ENCODE measurements at places on chromosomes 16 and 17.

DNA sequence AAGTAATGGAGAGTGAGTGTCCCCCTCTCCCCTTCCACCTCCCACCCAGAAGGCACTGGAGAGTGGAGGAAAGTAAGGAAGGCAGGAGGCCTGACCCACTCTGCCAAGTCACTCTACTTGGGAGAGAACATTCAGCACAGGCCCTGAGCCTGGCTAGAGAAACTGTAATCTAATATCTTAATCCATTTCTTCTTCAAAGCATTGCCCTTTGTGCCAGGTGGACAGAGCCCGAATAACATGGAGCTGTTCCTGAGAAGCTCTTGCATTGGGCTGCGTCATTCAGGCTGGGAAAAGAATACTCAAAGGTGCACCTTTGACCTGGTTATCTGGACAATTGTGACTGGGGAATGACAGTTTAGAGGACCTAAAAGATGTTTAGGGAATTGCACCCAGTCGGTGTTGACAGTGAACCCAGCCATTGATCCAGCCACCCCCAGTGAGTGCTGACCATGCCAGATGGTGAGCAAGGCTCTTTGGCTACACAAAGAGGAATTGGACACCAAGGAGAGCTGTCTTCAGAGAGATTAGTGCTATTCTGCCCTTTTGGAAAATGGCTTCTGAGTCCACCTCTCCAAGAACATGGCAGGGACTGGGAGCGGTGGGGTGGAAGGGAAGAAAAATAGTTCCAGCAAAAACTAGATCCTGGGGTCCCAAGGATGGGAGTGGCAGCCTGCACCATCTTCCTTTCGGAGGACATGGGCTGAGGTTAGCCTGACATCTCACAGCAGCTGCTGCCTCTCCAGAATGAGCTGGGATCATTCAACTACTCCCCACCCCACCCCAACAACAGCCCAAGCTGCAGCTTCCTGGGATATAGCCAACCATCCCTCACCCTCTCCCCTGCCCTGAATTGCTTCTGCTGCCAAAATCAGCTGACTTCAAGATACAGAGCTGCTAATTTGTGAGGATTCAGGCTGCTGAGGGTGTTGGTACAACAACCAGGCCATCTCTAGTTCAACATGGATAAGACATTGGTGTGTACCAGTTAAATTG is 11.6 kb upstream of the NOG start:
- DNase-seq: no peak

DNA sequence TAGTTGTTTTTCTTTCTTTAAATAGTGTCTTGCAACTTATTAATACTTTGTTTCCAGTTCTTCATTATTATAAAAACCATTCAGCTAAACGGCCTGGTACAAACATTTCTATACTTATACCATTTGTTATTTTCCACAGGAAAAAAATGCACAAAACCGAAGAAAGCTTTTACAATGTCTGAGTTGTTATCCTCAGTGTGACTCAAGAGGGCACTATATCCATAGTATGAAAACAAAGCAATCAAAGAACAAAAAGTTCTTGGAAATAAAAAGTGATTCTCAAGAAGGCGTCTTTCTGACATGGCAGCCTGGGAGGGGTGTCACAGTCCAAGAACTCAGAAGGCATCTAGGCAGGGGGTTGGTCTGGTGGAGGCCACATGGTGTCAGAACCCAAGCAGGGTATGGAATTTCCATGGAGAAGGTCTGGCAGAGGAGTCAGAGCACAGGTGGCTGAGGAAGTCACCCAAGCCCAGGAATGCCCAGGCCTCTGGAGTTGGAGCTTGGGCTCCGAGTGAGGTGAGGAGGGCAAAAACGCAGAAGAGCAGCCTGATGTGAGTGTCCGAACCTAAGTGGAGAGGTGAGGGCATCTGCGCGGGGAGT is 70.9 kb upstream of the ATP2A3 start:
- no peak for DNase-seq

DNA sequence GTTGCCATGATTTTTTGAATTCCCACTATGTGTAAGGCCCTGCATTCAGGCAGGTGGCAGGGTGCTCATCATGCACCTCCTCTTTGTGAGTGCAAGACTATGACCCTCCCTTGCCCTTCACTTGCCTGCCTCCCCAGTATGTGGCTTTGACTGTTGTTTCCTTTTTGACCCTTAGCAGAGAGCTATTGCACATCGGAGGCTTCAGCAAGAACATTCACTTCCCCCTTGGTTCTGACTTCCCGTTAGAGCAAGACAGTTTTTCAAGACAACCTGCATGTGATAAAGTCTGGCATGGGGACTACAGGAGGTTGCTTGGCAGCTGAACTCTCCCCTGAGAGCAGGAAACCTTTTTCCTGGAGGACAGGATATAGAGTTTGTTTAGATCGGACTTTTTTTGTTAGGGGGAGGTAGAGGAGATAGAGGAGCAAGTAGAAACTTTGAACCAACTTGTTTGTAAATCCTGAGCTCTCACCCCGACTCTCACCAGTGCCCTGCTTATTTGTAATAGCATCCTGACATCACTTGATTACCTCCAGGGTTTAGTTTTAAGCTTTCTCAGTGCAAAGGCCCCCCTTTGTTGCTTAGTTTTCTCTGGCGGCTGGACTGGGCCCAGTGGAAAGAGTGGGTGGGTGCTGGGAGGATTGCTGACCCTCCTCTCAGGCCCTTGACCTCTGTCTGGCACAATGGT is 34.3 kb downstream of the LIMD2 start:
- no peak for DNase-seq

DNA sequence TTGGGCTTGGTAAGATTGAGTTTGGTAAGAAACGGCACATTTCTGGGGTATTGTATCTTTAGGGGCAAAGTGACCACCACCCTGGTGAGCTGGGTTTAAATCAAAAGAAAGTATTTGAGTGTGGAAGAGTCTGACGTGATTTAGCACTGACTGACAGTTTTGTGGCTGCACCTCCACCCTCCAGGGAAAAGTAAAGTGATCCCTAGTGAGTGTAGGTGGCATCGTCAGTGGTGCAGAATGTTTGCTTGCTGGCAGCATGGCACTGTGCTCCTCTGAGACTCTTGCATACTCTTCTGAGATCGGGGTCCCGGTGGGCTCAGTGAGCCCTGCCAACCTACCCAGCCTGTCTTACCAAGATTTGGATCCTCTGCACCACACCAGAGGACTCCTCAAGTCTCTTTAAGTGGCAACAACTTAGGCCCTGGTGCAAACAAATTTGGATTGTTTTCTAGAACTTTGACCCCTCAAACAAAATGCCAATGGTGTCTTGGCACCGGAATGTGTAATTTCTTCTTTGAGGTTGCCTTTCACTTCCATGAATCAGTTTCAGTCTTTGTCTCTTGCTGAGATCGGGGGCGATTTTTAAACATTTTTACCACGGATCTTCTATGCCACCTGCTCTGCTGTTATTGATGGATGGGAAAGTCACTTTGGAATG is 2.8 kb downstream of the PRKCB start:
- DNase-seq: no peak

GRCh38 chr16:8623634-8624033 is 2.1 kb downstream of the METTL22 start:
- no peak for DNase-seq

- DNase-seq: no peak
These were observed 43.1 kb upstream of the AMZ2 start for GRCh38 chr17:68204736-68205135.

GRCh38 chr16:52652033-52652432 is 105.1 kb upstream of the TOX3 start:
- no peak for DNase-seq

GRCh38 chr17:5033352-5034015 is 1.7 kb downstream of the SLC52A1 start:
- no peak for DNase-seq

GRCh38 chr17:78903101-78903779 is at the start of gene CEP295NL:
CEP295NL (minus strand) TSS chr17:78903201; CDS start chr17:78901828, 1,373 bp downstream.
- no peak for DNase-seq

DNA sequence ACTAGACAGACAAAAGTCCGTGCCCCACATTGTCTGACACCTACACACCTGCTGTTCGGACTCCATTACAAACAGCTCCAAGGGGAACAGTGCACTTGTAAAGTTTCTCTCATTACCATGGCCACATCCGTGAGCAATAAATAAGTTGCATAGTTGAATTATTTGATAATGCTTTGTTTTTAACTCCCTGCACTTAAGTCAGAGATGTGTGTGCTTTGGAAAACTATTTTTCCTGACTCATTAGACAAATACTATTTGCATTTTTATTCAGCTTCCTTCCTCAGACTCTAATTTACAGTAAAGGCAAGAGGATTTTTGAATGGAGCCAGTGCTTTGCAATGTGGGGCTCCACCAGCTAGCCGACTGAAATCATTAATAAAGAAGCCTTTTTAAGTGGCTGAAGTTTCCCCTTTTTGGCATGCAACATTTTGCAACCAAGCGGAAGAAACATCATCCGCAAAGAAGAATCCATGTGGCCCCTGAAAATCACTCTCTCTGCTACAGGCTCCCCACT is 6.5 kb upstream of the CCL2 start:
- no peak for DNase-seq

DNA sequence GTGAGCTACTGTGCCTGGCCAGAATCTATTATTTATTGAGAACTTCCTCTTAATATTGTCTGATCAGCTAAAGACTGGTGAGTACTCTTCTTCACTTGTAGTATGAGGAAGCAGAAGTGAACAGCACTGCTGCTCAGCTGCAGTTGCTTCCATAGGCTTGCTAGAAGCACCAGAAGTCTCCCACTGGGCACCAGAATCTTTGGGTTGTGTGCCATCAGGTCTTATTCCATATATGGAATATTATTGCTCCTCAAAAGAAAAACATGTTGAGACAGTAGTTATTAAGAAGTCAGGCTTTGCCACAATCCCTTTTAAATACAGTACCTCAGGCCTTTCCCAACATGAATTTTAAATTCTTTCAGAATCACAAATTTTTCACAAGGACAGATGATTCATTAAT is 17.2 kb downstream of the SNTB2 start:
- DNase-seq: no peak

DNA sequence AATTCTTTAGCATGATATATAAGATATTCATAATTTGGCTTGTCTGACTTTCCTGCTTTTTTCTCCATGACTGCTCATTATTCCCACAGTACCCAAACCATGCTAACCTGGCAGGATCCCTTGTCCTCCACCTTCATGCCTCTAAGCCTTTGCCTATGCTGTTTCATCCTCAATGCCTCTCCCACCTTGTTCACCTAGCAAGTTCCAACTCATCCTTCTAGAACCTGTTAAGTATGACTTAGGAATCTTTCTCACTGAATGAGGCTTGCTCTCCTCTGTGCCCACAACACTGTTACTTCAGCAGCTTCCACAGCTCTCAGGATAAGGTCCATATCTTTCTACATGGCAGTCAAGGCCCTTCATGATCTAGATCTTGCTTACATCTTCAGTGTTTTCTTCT is 34.0 kb downstream of the CA10 start:
- no peak for DNase-seq

Data from T-helper 9 cell (primary cell).